ENCODE measurements at places on chromosomes 4 and X. TPM values are rescaled to one million over a fixed set of nuclear protein-coding genes. Genes with fewer than 3 reads are reported as not detected.

NALF2 gene
- total RNA-seq = not detected

PDGFRA gene
- total RNA-seq = 28.9 TPM

RAB33A gene
- total RNA-seq = 0.48 TPM

NPFFR2 gene
- not detected for total RNA-seq

EVC gene
- 40.9 TPM for total RNA-seq

FAM149A gene
- total RNA-seq = not detected

ART3 gene
- total RNA-seq = not detected

TBX22 gene
- not detected for total RNA-seq

CT45A5 gene
- total RNA-seq = not detected

MAGEC2 gene
- total RNA-seq = not detected

HSFX1 gene
- 0.57 TPM for total RNA-seq

MAGEE1 gene
- total RNA-seq = 3.2 TPM

IL9R gene
- 0.10 TPM for total RNA-seq

SMAD1 gene
- total RNA-seq = 9.5 TPM

NSG1 gene
- not detected for total RNA-seq

ZRSR2 gene
- 6.2 TPM for total RNA-seq

MSANTD1 gene
- 0.11 TPM for total RNA-seq

CXCR3 gene
- not detected for total RNA-seq

SFRP2 gene
- total RNA-seq = not detected

MAML3 gene
- total RNA-seq = 1.6 TPM

SLC26A1 gene
- total RNA-seq = not detected

HTT-AS gene
- not detected for total RNA-seq

BANK1 gene
- not detected for total RNA-seq

SLC38A5 gene
- total RNA-seq = 0.32 TPM

FRMD7 gene
- not detected for total RNA-seq

FAM9B gene
- total RNA-seq = not detected

PRDM8 gene
- total RNA-seq = 19.3 TPM

STOX2 gene
- total RNA-seq = not detected

KCNIP4 gene
- not detected for total RNA-seq

SPARCL1 gene
- not detected for total RNA-seq
